Activated T-helper 1 cell treated with Interleukin-2 at 50 U/mL for 16 hours (primary cell): ENCODE measurements at places on chromosomes 6 and 20.

DNA sequence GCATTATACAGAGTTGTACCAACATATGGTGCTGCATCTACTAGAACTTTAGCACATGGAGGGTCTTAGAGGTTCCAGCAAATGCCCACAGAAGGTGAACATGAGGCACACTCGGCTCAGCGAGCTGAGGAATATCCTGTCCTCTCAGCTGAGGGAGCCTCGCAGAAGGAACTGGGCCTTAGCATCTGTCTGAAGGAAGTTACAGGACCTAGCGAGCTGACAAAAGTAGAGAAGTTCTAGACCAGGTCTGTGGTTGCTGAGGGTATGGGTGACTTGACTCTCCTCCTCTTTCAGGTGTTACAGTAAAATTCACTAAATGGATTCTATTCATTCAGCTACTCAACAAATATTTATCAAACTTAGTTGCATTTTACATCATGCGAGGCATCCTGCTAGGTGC, 157.2 kb downstream of the ZDHHC14 start:
- no peak for DNase-seq

- no peak for DNase-seq
These were observed 36.7 kb downstream of the MAN1A1 start for GRCh38 chr6:119312875-119313338.

DNA sequence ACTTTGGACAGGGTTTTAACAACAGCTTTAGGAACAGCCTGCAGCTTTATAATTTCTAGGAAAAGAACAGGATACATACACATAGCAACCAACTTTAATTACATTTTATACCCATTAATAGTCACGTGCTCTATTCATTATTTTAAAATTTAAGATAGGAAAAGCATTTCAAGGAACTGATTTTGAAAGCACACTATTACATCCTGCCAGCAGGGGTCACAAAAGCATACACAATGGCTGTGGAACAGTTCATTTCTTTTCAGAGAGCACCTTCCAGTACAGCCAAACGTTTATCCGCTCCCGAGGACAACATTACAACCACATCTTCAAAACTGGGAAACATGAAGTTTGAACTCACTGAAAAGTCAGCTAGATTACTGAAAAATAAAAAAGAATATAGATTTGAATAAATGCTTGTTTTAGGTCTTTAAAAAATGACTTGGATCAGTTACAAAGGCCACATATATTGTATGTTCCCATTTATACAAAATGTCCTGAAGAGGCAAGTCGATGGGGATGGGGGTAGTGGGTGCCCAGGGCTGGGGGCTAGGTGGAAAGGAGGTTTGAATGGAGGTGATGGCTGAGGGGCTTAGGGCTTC, 104.6 kb upstream of the EXOC2 start:
- no peak for DNase-seq

DNA sequence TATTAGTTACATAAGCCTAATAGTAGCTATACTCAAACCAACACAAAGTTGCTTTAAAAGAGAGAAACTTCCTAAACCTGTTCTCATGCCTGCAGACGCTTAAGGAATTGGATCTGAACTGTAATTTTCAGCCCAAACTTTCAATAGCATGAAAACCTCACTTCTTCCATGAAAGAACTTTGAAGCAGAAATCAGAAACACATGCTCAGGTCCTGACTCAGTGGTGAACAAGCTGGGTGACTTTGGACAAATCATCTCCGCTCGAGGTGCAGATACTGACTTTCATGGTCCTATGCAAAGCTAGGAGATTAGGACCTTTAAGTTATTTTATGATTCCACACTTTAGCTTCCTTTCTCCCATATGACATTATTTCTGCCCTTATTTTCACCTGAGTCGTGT, 36.5 kb downstream of the NOX3 start:
- no peak for DNase-seq

GRCh38 chr6:159103396-159104162, 58.8 kb upstream of the TAGAP start:
- DNase-seq, result no peak

GRCh38 chr20:58691773-58692578, 624 bp upstream of the NPEPL1 start:
- DNase-seq, result no peak

- no peak for DNase-seq
These were observed 152.9 kb upstream of the DST start for GRCh38 chr6:56795466-56796195.

- DNase-seq, result no peak
These were observed 312.8 kb upstream of the JAG1 start for GRCh38 chr20:10986586-10986985.

DNA sequence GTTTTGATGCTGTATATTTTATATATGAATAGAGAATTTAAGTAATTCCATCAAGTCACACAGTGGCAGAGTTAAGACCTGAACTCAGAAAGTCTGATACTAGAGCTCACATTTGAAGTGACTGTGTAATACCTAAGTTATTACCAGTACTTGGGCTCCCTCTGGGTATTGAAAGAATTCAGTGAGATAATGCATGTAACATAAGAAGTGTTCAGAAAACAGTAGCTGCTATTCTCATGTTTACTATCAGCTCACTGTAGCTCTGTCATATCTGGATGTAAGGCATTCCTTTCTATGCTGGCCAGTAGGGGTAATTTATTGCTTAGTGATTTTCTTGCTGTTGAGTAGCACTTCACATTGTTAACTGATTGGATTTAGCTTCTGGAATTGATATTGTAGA, 44.6 kb downstream of the NKX2-4 start:
- DNase-seq, result no peak

GRCh38 chr6:47655719-47656595, 42.4 kb upstream of the ADGRF4 start:
- no peak for DNase-seq
